Left ventricle myocardium inferior (tissue), 1 donor: ENCODE measurements at places on chromosomes 3 and 15. TPM values are rescaled to one million over a fixed set of nuclear protein-coding genes. Genes with fewer than 3 reads are reported as not detected.

GOLGA6D gene
- not detected for total RNA-seq

PCNP gene
- total RNA-seq, result 121 TPM

PLXNB1 gene
- total RNA-seq, result 42.6 TPM

UBAP1L gene
- 1.8 TPM for total RNA-seq

MORC1 gene
- total RNA-seq, result not detected

MAP1A gene
- total RNA-seq, result 56.0 TPM

DNA sequence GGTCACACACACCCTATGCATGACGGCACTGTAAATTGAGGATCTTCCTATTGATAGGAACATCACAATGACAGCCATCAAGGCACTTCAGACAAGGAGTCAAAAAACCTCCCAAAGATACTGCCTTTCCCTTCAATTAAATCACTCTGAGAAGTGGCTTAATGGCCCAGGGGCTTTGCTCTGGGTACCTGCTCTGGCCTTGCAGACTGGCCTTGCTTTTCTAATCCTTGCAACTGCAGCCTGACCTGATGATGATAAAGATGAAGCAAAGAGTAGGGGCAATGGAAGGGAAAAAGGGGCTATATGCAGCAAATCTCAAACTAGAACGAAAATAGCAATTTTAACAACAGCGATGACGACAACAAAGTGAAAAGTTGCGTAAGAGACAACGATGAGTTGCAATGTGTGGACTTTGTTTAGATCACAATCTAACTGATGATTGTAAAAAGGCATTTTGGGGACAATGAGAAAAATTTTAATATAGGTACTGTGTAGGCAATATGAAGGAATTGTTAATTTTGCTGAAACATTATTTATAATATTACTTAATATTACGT is 14.6 kb downstream of the ADAMTS9 start:
- no peak for DNase-seq

DNA sequence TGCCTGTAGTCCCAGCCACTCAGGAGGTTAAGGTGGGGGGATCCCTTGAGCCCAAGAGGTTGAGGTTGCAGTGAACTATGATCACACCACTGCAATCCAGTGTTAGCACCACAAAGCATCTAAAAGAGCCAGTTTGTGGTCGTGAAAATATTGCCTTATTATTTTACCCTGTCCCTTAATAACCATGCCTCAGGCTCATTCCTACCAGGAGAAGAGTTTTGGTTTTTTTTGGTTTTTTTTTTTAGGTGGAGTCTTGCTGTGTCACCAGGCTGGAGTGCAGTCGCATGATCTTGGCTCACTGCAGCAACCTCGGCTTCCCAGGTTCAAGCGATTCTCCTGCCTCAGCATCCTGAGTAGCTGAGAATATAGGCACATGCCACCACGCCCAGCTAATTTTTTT is 17.9 kb upstream of the AVEN start:
- no peak for DNase-seq

- DNase-seq, result no peak
These were observed 299.8 kb upstream of the THBS1 start for GRCh38 chr15:39281094-39281493.

DNA sequence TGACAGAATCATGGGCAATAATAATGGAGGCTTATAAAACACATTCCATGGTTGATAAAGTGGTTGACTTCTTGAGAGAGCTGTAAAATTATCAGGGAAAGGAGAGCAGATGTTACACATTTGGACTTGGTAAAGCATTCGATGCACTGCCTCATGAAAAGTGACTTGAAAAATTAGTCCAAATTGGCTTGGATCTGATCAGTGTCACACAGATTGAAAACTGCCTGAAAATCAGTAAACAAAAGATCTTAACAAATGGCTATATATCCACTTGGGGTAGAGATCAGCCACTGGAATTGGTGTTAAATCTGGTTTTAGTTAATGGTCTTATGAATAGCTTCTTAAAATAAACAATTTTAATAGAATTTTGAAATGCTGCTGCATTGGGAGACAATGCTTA is 20.3 kb downstream of the SHOX2 start:
- no peak for DNase-seq
